RWPE2 (cell line): ENCODE measurements at places on chromosomes 13 and 19.

DNA sequence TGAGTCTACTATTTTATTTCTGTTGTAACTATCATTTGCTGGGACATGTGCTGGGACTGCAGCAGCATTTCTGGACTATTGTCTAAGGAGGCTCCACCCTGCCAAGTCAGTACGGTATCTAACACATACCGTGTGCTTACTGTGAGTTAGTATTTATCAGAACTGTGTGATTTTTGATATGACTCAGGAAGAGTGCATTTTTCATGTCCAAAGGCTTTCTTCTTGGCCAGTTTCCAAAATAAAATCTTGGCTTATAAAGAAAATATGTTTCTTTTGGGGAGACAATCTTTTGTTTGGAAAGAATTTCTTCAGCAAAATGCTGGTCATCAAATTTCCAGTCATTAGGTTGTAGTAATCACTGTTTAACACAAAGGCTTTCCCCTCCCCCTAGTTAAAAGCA lies 11.6 kb downstream of the PARP4 start:
- no peak for DNase-seq

DNA sequence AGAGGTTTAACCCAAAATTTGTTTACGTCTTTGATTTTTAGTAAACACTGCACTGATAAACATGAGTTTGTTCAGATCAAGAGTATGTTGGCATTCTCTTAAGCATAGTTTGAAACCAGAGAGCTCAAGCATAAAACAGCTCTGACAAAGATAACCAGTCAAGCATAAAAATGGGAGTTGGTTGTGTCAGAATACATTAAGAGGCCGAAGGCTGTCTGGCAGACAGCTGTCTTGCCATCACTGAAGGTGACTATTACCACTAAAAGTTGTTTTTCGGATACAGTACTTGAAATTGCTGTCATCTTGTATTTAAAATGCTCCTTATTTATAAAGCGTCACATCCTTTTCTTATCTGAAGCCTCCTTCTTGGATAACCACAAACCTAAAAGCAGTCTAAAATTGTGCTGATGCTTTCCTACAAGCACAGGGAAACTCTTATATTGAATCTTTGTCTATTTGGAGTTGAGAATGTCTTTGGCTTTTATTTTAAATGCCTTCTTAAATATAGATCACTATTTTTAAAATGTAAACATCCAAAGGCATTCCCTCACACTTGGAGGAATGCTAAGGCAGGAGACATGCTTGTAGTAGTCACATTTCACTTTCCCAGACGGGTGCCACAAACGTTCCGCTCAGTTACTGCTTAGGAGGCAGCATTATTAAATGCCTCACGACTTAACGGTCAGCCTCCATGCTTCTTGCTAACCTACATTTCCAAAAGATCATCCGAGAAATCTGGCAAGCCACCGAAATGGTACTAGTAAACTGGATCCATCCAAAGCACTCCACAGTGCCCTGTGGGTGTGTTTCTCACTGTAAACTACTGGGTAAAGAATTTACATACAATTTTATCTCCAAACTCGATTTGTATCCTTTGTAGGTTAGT lies 1.5 kb downstream of the SMAD9 start:
- no peak for DNase-seq

DNA sequence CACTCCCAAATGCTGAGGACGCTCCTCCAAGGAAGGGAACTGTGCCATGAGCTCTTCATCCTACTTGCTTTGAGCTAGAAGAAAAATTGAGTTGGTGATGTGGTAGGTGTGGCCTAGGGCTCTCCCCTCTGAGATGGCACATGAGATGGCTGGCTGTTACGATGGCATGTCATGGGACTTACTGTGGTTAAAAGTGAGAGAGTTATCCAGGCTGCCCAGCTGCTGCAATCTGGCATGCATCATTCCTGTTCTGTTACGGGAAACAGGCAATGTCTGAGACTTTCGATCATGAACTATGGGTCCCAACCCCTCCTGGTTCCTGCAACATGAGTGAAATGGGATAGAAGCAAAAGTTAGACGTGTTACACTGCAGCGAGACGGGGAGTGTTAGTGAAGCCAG lies 93.3 kb upstream of the SLC15A1 start:
- DNase-seq: no peak

GRCh38 chr13:69496981-69497380 lies 610.6 kb upstream of the ATXN8OS start:
- no peak for DNase-seq

- no peak for DNase-seq
These were observed 44.4 kb downstream of the GPC6 start for GRCh38 chr13:93270769-93271742.

DNA sequence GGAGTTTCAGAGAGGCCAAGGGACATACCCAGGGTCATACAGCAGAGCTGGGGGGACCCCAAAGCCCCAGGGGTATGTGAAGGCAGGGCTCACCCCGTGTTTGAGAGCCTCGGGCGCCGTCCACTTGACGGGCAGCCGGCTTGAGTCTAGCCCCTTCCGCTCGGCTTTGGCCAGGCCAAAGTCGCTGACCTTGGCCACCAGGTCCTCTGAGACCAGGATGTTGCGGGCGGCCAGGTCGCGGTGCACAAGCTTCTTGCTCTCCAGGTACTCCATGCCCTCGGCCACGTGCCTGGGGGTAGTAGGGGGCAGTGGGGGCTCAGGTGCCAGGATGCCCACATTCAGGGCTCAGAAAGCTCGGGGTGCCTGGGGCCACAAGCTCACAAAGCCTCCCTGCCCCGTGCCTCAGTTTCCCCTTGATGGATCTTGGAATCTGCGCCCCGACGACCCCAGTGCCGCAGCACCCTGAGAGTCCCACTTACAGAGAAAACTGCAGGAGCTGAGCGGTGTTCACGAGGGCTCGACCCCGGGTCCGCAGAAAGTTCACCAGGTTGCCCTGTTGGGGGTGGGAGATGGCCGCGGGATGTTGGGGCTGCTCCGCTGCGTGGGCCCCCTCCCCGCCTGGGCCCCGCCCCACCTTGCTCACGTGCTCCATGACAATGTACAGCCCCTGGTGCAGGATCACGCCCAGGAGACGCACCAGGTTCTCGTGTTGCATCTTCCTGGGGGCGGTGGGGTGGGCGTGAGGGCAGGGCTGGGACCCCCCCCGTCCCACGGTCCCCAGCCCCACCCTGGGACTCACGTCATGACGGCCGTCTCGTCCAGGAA lies 7.1 kb downstream of the MATK start:
- DNase-seq: no peak

DNA sequence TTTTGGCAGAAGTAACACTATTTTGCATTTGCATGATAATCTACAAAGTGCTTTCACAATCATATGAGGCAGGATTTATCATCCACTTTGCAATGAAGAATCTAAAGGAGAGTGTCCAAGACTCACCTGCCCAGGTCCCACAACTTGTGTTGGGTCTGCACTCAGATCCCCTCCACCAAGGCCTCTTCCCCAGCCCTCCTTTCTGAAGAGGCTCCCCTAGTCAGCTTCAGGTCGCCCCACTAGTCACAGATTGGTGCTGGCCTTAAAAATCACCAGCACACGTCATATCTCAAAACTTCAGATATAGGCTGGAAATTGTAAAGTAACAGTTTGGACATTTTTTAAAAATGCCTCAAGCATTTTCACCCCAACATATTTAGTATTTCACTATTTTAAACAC lies 17.5 kb downstream of the ATP7B start:
- no peak for DNase-seq

GRCh38 chr19:48351341-48351752 lies 12.4 kb downstream of the TMEM143 start:
- no peak for DNase-seq

DNA sequence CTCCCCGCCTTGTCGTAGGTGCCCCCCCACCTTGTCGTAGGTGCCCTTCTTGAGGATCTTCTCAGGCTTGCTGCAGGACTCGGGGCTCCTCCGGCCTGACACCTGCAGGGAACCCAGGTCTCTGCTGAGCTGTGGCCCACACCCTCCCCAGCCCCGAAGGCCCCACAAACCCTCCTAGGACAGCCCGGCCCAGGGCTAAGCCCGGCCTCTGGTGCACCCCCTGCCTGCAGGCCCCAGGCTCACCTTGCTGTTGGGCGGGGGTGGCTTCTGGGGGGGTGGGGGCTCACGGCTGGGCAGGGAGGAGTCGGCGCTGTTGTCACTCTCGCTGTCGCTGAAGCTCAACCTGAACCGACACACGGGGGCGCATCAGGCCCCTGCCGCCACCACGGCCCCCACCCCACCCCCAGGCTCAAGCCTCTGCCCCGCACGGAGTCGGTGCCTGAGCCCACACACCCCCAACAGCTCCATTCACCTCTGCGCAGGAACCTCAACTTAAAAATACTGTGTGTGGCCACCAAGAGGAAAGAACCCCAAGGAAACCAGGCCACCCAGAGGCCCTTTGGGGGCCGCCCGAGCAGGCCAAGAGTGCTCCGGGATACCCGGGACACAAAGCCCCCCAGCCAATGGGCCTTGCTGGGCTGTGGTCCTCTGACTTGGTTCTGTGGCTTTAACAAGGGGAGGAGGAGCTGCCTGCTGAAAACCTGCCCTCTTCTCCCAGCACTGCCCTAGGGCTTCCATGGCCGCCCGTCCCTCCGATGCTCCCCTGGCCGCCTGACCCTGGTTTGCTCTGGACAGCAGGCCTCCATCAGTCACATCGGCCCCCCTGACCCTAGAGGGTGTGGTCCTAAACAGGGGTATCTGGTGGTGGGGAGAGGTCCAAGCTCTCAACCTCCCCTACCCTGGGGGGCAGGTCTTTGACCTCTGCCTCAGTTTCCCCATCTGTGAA lies 65.8 kb downstream of the MLLT1 start:
- DNase-seq: peak; percentile 34

DNA sequence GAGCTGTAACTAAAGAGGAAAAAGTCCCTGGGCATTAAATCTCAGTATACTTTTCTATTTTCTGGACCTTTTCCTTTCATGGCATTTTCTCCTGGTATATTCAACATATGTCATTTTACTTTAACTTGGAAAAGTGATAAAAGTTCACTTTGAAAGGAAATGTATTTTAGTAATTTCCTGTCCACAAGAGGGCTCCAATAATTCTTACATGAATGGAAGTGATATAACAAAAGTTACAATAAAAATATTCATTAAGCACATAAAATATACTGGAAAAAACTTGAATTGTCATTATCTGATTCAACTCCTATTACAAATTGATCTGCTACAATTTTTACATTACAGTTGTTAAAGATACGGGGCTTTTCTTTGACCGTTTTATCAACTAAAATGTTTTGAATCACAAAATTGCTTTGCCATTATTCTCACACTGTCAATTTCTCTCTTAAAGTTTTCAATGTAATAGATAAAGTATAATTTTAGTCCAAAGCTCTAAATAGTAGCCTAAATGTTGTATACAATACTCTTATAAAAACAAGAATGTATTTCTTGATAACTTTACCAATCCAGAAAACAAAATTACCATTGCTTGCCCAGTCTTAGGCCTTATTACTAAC lies 4.9 kb downstream of the UBL3 start:
- DNase-seq: no peak

- no peak for DNase-seq
These were observed 83.8 kb downstream of the RNASEH2B start for GRCh38 chr13:50993371-50993770.

DNA sequence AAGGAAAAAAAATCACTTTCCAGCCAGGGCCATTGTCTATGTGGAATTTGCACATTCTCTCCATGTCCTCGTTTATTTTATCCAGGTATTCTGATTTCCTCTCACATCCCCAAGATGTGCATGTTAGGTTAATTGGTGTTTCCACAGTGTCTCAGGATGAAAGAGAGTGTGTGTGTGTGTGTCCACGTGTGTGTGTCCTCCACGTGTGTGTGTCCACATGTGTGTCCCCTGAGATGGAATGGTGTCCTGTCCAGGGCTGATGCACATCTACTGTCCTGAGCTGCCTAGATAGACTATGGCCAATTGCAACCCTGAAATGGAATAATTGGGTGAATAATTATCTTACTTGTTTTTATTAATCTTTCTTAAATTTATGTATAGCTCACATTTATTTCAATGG lies 2436.5 kb downstream of the PCDH9 start:
- DNase-seq: no peak

- DNase-seq: no peak
These were observed at the start of gene ZNF580 for GRCh38 chr19:55640577-55641425. TSS of gene ZNF580 (plus strand) at chr19:55641002. CDS start at chr19:55642509, 1,507 bp downstream.

DNA sequence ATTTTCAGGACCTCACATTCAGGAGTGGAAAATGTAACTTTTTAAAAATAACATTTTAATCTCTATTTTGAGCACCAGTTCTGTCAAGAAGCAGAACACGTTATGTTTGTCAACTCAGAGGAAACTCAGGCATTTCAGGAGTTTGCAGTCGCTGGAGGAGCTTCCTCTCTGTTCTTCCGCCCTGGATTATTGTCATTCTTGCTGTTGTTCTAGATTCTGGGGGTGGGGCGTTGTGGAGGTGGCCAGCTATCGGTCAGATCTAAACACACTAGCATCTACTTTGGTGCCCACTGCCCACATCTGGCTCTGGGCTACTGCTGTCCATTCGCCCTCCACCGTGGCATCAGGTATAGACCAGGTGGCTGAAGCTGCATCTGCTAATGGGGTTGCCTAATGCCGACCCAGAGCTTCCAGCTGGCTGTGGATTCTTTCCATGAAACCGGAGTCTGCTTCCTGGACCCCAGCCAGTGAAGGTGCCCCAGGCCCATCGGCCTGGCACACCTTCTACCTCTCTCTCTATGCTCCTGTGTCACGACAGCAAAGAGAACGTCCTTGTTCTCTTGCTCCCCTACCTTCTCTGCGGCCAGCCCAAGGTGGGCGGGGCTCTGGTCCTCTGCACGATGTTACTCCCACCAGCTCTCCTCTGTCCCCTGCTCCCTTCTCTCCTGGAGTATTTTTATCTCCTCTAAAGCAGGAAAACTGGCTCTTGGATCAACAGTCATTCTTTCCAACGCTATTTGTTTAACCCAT lies 36.7 kb upstream of the DGKH start:
- DNase-seq: no peak

DNA sequence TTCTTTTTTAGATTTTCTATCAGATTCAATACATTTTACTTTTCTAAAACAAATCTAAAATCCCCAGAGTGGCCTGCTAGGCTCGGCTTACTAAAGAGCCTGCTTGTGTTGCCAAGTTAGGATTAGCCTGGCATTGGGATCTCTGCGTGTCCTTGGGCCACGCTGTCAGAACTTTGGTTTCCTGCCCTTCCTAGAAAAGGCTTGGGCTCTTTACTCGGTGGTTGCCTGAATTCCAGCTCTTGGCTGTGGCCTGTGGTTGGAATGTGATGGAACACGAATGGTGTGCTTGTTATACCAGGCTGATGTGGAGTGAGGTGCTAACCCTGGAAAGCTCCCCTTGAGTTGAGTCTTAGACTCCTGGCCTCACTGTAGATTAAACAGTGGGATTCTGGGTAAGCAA lies 8.5 kb downstream of the SPATA13 start:
- no peak for DNase-seq

DNA sequence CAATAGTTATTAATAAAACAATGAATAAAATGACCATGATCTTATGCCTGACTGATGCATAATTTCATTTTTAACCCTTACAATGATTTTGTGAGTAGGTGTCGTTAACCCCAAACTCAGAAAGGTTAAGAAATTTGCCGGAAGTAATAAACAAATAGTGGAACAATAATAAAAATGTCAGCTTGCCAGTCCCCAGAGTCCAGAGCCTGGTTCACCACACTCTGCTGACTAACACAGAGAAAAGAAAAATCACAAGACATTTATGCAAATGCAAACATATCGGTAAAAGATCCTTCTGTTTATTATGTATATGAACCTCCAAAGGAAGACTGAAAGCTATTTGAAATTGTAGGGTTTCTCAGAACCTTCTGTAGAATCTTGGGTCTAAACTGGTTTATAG lies 563.7 kb downstream of the EFNB2 start:
- DNase-seq: no peak
